Heart right ventricle (tissue), 16 donors: ENCODE measurements at places on chromosomes 11 and 22.

DNA sequence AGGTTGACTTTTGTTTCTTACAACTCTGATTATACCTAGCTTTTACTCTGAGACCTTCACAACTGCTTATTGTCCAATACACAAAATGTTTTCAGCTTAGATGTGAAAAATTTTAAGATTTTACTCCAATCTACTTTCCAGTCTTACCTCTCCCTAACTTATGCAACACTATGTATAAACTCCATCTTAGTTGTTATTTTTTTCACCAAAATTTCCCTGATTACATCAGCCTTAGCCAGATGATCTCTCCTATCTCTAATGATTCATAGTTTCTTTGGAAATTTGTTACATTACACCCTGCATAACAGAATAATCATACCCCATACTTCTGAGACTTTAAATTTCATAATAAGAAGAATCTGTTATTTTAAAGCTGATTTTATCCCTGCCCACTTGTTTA, 621.0 kb upstream of the ANO3 start:
- no peak for DNase-seq

DNA sequence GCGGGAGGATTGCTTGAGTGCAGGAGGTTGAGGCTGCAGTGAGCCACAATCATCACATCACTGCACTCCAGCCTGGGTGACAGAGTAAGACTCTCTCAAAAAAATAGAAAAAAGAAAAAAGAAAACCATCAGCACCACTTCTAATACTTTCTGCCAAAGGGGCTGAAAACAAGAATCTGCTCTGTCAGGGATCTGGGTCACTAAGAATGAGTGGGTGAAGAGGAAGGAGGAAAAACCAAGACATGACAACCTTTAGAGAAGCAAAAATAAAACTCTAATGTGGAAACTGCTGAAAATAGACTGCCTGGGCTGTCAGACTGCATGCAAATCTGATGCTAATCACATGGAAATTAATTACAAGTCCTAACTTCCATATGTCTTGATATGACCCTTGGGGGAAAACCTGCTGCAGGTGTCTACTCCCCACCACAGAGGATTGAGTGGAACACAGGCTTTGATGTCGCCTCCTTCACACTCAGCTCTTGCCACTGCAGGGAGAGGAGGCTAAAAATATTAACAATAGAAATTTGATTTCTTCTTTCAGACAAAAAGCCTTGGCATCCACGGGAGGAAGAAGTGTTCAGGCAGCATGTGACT, 62.5 kb upstream of the CRTAM start:
- no peak for DNase-seq

GRCh38 chr11:3136546-3137455, 28.3 kb downstream of the OSBPL5 start:
- no peak for DNase-seq

DNA sequence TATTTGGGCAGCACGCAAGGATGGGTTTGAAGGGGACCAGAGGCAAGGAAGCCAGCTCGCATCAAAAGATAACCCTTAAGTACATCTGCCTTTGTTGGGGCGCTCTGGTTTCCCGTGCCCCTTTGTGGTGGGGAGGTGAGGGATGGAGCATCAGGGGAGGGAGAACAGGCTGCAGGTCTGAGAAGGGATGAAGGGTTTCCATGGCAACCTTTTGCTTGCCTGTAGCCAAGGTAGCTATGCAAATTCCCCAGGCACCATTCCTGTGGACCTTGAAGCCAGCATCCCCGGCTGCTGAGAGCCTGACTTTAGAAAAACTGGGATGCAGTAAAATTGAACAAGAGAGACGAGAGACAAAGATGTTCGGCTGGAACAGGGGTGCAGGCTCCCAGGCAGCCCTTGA, 75.7 kb downstream of the SEZ6L start:
- no peak for DNase-seq

- DNase-seq, result no peak
These were observed 201.9 kb upstream of the PITPNB start for GRCh38 chr22:28120691-28121592.

DNA sequence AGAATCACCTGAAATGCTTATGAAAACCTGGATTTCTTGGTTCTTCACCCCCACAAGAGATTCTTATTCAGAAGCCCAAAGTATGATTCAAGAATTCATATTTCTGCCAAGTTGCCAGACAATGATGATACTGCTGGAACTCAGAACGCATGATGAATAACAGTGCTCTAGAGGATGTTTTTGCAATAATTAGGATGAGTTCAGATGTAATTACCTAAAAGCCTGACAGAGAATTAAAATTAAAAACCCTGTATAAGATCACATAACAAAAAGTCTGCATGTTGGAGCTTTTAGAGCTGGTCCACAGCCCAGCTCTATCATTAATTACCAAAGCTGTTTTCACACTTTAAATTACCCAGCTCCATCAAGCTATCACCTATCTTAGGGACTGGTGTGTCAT, 211.8 kb downstream of the LUZP2 start:
- DNase-seq, result no peak

- no peak for DNase-seq
These were observed 87.1 kb downstream of the FAM76B start for GRCh38 chr11:95702526-95702925.

DNA sequence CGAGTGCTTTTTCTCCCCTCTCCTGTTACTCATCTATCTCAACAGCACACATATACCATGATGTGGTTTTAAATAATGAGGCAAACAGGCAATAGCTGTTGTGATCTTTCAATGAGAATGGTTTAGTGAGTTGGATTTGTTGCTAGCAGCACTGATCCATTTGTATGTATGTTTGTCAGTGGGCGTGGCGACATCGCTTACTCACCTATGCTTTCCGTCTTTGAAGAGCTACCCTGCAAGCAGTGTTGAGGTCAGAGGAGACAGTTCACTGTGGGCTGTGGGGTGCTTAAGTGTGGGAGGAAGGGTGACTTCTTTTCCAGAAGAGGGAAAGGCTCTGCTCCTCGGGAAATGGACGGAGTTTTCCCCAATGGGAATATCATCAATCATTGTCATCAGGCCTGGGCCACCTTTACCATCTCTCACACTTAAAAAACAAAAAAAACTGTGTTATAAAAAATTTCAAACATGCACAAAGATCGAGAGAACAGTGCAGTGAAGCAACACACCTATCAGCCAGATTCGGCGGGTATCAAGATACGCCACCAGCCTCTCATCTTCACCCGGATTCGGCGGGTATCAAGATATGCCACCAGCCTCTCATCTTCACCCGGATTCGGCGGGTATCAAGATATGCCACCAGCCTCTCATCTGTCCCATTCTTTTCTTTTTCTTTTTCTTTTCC, 83.8 kb downstream of the TBC1D22A start:
- DNase-seq, result no peak
